ENCODE measurements at places on chromosomes 11 and 22. TPM values are rescaled to one million over a fixed set of nuclear protein-coding genes. Genes with fewer than 3 reads are reported as not detected.

DNA sequence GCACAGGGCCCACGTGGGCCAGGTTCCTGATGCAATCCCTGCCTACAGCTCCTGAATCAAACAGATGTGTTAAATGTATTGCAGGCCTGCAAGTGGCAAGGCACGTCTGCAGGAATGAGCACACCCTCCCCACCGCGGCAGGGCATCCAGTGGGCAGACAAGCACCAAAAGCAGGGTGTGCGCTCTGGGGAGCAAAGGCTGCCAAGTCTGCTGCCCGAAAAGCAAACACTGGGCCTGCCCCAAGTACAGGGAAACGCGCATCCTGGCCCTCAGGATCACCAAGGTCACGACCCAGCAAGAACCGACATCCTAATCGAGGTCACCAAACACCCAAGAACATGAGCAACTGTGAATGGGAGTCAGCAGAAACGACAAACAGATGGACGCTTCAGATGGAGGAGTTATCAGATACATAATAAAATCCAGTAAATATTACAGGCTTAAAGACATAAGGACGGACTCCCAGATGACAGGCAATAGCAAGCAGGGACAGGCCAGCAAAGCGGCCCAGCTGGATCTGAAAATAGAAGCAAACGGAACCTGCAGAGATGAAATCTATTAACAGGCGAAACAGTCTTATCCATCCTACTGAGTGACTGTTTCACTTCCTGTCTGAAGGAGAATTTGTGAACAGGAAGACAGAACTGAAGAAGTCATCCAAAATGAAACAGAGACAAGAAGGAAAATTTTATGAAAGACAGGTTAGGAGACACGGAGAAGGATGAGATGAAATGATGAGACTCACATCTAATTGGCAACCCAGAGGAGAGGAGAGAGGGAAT, 26.7 kb downstream of the CARS1 start:
- DNase-seq = no peak

Gene COMT
- 63.5 TPM for polyA plus RNA-seq

DNA sequence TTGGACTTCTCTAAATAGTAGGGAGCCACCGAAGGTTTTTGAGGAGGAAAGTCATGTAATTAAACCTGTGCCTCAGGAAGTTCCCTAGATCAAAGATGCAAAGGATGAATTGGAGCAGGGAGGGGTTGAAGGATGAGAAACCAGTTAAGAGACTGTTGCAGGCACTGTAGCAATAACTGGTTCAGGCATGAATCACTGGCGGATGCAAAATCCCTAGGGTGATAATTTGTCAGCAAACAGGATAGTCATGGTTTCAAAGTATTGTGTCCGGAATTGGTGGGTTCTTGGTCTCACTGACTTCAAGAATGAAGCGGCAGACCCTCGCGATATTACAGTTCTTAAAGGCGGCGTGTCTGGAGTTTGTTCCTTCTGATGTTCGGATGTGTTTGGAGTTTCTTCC, 19.9 kb downstream of the TRIOBP start:
- DNase-seq = no peak

GRCh38 chr11:125968354-125968753, 22.5 kb downstream of the VSIG10L2 start:
- DNase-seq = no peak

Gene KMT5B
- 16.7 TPM for polyA plus RNA-seq

DNA sequence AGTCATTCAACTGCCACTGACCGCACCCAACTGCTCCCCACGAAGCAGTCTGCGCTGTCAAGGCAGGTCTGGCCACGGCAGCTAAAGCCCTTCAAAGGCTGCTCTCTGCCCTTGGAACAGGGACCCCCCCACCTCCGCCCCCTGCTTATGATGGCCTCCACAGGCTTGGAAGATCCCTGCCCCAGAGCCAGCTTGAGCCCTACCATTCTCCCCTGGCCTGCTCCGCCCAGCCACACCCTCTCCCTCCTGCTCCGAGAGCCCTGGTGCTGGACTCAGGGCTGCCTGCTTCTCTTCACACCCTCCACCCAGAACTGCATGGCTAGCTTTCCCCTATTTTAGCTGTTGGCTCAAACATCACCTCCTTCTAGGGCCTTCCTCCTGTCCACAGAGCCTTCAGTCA, 19.0 kb downstream of the ZMAT5 start:
- no peak for DNase-seq

Data from spleen (tissue), 13 donors.